ENCODE measurements at places on chromosomes 5 and 9.

GRCh38 chr9:79292731-79293280, 279.0 kb upstream of the TLE4 start:
- no peak for DNase-seq

DNA sequence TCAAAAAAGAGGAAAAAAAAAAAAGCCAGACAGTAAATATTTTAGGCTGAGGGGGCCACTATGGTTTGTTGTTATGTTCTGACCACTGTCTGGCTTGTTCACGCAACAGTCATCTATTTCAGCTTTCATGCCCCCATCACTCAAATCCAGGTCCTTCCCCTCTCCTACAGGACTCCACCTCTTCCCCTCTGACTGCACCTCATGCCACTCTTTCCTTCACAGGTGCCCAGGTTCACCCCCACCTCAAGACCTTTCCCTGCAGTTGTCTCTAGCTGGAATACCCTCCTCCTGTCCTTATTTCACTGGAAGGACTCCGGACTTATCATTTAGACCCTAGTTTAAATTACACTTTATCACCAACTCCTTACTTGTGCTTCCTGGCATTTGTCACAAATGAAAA, 3.5 kb downstream of the RPS14 start:
- DNase-seq, result no peak

GRCh38 chr5:109347252-109347888, 62.4 kb downstream of the PJA2 start:
- DNase-seq, result no peak

- DNase-seq, result no peak
These were observed 28.3 kb upstream of the NR3C1 start for GRCh38 chr5:143431789-143432188.

GRCh38 chr5:68060382-68060781, 155.2 kb upstream of the PIK3R1 start:
- no peak for DNase-seq

GRCh38 chr9:72497447-72498046, 23.9 kb upstream of the TMC1 start:
- no peak for DNase-seq

DNA sequence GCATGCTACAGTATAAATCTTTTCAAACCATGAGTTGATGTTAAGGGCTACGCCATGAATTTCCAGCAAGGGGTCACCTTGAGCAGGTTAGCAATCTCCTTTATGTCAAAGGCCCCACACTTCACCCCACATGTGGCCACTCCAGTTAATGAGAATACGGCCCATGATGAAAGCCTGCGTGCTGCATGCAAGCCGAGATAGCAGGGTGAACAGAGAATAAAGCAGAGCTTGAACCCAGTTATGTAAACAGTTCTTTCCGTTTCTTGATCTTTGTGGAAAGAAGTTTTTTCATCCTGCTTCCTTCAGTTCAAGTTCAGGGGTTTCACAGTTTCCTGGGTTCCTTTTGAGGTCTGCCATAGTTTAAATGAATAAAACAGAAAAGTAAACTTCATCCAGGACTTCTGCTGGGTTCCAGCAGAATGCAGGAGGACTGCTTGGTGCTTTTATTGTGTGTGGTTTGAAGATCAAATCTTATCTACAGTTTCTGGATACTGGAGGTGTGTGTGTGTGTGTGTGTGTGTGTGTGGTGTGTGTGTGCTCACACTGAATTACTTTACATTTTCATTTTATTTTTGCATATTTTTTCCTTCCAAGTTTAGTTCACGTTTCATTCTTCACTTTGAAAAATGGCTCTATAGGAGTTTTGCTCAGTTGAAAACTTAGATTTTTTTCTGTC, 87.1 kb downstream of the HMHB1 start:
- no peak for DNase-seq

GRCh38 chr5:14971873-14972272, 100.3 kb upstream of the ANKH start:
- no peak for DNase-seq

Data from CD8-positive, alpha-beta T cell (primary cell).